ENCODE measurements at places on chromosomes 13 and 19.

- DNase-seq: no peak
These were observed 45.1 kb downstream of the DCLK1 start for GRCh38 chr13:36086117-36086516.

- no peak for DNase-seq
These were observed 35.7 kb downstream of the STK24 start for GRCh38 chr13:98541191-98541590.

DNA sequence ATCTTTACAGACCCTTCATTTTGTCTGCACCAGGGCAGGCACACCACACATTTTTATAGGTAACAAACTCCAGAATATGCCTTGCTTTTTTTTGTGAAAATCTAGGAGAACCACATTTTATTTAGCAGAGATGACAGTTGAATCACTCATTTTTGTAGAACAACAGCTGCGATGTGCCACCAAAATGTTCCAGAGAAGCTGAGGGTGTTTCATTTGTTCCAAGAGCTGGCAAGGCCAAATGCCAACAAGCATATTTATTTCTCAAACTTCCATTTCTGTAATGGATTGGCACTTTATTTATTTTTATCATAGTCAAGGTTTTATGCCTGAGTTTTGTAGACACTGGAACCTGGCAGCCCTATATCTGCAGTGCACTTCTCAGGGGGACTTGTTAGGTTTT, 10.4 kb downstream of the OLFM4 start:
- DNase-seq: no peak

DNA sequence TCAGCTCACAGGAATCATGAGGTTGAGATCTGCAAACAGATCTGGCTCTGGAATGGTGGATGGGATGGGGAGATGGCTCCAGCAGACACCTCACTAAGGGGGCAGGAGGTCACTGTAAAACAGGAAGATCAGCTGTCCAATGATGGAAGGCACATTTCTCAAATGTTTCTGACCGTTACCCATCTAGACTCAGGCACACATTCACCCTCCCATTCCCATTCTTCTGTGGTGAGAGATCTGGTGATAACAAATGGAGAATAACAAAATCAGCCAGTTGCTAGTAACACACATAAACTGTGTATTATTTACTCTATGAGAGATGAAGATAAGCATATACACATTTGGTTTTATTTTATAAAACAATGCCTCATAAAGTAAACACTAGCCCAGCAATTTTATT, 235.9 kb downstream of the TSHZ3 start:
- no peak for DNase-seq

- DNase-seq: no peak
These were observed 182.4 kb downstream of the NUFIP1 start for GRCh38 chr13:44806826-44807225.

DNA sequence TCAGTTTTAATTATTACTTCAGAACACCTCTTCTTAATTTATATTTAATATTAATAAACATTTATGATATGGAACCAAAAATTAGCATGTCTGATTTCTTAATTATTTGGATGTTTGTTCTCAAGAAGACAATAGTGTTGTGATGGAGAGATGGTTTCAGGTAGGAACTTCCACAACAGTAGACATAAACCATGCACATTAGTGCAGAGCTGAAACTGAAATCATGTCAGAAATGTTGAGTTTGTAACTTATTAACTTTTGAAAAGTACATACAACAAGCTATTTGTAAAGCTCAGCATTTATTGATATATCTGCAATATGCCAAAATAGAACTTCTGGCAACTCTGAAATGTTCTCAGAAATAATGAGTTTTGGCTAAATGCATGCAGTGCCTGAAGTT, 11.8 kb upstream of the EDNRB start:
- no peak for DNase-seq

DNA sequence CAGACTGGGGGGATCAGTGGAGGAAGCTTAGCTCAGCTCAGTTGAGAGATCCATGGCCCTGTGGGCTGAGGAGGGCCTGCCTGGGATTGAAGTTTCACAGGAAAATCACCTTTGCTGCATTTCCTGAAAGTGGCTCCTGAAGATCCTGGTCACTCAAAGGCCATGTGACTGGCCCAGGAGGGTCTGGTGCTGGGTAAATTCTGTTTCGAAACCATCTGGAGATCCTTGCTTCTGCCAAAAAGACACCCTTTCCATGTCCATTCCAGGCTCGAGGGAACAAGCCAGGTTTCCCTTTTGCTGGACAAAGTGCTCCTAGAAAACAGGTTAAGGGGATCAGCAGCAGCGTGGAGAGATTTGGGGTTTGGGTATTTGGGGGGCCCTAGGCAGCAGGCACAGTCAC, 293.3 kb downstream of the ZNF536 start:
- DNase-seq: no peak

- DNase-seq: no peak
These were observed 40.1 kb downstream of the ZC3H13 start for GRCh38 chr13:46012404-46012803.

DNA sequence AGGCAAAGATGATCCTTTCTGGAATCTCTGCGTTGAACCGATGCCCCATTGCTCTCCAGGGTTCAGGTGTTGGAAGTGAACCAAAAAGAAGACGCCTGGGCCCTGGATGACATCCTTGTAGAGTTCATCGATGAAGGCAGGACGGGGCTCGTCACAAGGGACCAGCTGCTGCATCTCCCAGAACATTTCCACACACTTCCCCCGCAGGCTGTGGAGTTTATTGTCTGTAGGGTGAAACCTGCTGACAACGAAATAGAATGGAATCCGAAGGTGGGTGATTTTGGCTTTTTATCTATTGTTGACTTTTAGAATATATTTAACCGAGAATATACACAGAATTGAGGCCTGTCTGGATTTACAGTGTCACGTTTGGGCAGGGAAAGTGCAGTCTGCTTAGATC, 58.4 kb downstream of the SLC7A9 start:
- DNase-seq: no peak

DNA sequence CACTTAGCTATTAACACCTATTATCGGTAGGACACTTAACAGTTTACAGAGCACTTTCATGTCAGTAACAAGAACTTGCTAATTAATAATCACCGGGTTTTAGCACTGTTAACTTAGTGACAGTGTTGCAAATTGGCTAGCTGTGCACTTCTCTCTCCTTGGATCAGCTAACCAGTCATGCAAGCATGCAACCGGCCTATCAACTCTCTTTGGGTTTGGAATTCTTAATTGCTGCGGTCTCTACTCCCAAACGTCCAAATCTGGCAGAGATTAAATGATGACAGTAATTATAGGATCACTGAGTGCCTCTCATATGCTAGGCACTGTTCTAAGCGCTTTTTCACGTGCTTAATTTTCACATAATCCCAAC, 1.2 kb downstream of the EPS15L1 start:
- DNase-seq: no peak

DNA sequence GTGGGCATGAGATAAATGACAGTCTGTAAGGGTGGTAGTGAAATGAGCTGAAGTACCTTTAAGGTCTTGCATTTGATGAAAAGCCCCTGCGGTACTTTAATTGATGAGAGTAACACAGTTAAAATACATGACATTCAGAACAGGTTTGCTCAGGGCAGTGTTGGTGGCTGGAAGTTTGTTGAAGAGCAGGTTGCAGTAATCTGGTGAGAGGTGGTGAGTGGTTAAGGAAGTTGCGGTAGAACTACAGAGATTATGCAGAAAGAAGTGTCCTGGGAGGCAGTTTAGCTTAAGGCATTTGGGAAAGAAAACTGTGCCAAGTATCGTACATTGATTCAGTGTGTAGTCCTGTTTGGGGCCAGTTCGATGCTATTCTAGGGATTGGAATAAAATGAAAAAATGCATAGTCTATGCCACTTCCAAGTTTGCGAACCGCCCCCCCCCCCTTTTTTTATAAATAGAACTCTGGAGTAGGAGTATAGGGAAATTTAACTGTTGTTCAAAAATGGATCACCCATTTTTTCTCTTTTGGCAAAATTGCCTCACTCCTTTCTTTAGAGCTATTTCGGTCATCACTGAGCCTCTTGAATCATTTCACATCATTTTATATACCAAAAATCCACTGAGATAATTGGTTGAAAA, 42.7 kb downstream of the SLAIN1 start:
- no peak for DNase-seq

DNA sequence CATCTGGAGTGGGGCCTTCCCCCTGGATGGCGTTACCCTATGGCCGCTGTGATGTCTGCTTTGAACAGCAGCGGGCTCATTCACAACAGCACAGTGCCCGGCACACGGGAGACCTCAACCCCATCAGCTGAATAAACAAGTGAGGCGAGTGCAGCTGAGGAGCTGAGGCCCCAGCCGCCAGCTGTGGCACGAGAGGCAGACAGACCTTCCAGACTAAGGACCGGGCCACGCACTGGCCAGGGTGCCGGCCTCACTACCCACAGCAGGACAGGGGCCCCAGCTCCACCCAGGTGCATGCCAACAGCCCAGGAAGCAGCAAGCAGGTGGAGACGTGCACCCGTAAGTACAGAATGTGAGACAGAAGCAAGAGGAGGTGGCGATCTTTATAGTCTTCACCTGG, 39.6 kb downstream of the STK24 start:
- DNase-seq: no peak

DNA sequence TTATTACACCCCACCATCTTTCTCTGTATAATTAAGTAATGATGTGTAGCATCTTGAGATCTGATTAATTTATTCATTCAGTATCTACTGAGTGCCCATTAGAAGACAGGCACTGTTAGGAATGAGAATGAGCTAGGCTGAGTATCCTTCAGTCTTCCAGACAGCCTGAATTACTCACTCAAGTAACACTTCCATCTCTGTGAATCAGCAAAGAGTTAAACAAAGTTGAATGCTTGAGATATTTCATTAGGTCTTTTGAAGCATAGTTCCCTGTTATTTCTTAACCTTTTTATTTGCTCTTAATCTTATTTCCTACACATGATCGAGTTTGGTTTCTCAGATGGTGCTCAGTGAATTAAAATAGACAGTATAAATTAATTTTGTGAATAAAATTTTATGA, 413.7 kb downstream of the DCT start:
- DNase-seq: no peak

GRCh38 chr19:29662278-29662603, 3.0 kb upstream of the PLEKHF1 start:
- no peak for DNase-seq

DNA sequence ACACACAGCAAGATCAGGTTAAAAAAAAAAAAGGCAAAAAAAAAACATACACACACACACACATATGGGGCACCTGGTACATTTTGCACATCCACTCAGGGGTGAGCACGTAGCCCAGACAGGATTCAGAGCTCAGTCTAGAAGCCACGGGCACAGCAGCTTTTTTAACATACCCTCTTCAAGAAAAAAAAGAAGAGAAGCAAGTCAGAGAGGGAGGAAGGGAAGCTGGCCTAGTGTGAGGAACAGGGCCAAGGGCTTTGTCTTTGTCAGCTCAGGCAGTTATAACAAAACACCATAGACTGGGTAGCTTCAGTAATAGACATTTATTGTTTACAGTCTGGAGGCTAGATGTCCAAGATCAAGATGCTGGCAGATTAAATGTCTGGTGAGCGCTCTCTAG, 2.3 kb upstream of the TPM4 start:
- DNase-seq: no peak

DNA sequence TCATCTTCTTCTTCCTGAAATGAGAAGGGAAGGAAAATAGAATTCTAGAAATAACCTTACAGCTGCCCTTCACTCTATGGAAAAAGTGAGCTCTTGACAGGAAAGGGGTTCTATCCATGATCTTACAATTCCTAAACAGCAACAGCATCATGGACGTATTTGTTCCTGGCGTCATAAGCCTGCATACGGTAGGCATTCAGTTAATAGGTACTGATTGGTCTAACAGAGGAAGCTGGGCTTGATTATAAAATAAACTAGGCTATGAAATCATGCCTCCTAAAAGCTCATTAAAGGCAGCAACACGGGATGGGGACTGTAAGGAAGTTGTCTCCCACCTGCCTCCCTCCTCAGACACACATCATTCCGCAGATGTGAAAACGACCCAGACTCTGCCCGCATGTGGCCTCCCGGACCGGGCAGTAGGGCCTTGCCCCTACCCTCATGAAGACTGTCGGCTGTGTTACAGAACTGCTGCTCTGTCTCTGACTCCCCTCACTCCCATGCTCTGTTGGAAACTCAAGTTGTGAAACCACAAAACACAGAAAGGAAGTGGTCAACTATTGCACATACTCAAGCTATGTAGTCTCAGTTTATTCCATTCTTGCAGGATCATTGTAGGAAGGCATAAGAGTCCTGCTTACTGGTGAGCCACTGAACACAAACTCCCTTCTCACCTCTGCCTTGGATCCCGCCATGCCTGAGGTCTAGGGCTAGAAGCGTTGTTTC, 129.8 kb downstream of the DLEU7 start:
- DNase-seq: no peak

DNA sequence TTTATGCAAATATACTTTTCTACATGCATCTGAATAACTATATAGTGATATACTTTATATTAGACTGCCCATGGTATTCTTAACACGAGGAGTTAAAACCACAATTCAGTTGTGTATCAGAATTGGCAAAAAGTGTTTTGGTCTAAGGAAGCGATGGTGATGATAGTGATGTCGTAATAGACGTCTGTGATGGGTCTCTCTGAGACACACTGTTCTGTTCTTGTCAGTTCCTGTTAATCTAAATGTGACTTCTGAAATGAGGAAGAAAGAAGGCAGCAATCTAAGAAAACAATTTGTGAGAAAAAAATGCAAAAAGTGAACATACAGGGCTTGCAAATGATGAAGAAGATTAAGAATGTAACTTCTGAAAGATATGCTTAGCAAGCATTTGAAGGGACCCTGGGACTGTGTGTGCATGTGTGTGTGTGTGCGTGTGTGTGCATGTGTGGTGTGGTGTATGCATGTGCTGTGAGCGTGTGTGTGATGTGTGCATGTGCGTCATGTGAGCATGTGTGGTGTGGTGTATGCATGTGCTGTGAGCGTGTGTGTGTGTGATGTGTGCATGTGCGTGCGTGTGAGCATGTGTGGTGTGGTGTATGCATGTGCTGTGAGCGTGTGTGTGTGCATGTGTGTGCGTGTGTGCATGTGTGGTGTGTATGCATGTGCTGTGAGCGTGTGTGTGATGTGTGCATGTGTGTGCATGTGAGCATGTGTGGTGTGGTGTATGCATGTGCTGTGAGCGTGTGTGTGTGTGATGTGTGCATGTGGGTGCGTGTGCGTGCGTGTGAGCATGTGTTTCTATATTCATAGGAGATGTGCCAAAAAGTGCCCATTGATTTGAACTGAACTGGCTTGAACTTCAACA, 131.8 kb downstream of the IRS2 start:
- DNase-seq: no peak

DNA sequence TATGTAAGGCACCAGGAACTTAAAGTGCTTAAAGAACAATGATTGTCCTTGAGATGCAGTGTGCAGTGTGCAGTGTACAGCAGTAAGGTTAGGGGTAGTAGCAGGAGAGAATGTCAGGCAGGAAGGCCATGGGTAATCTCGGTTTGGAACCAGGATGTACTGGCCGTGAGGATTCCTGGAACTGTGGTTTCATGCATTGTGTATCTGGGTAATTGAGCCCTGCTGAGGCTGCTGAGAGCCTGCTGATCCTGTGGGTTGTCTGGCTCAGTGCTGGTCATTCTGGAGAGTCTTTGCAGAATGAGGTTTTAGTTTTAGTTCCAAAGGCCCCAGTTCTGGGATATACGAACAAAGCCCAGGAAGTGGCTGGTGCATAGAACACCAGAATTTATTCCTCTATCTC, 71.0 kb downstream of the ZNF568 start:
- DNase-seq: no peak
